M059J (cell line): ENCODE measurements at places on chromosomes 13 and 19. TPM values are rescaled to one million over a fixed set of nuclear protein-coding genes. Genes with fewer than 3 reads are reported as not detected.
A peak's percentile ranks its signal among the peaks of the same experiment; 100 is the strongest.

GRCh38 chr19:13002166-13002898 is 7.1 kb downstream of the NFIX start:
- no peak for DNase-seq

- no peak for DNase-seq
These were observed 15.5 kb downstream of the CEACAM1 start for GRCh38 chr19:42512743-42513304.

DNA sequence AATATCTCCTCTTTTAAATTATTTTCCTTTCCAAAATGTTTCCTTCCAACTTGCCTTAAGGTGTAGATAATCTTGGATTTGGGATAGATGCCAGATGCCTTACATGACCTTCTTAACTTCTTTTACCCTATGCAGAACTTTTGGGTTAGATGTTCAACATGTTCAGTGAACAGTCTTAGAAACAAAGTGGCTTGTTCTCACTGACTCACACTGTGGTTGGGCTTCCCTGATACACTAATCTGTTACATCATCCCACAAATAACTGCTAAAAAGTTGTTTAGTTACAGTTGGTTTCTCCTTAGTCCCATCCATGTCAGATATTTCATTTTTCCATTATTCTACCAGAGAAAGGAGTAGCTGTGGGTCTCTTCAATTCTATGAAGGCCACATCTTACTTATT is 2638.2 kb downstream of the PCDH9 start:
- DNase-seq, result peak; percentile 3

ZNF99 gene
- total RNA-seq, result not detected in 2 replicates

GRCh38 chr13:30869491-30869890 is 36.6 kb upstream of the MEDAG start:
- DNase-seq, result peak; percentile 53

GRCh38 chr13:77800219-77800618 is 102.7 kb downstream of the SLAIN1 start:
- no peak for DNase-seq

DNA sequence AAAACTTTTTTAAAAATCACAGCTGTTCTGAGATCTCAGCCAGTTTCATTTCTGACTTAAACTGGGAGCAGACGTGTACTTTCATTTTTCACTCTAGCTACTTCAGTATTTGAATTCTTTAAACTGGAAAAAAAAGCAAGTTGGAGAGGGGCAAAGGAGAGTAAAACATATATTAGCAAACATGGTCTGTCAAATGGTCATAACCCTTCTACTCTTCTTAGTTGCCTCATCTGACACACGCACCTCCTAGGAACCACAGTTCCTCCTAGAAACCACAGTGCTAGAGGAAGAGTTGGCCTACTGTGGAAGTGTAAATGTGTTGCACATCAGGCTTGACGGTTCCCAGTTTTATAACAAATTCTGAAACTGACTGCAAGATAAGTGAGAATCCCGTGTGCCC is 47.2 kb downstream of the TM9SF2 start:
- no peak for DNase-seq

DNA sequence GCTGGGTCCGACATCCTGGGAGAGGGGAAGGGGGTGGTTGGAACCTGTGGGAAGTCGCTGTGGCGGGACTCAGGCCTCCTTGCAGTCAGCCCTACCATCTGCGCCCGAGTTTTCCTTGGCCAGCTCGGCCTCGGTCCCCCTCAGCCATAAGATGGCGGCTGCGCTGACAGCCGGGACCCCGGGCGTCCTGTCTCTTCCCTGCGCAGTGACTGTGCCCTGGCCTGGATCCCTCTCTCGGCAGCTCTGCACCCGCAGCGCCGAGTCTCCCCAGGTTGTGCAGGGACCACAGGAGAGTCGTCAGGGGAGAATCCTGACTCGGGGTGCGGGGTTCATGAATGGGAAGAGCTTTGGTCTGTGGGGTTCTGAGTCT is 345 bp downstream of the ZNF257 start:
- no peak for DNase-seq

DNA sequence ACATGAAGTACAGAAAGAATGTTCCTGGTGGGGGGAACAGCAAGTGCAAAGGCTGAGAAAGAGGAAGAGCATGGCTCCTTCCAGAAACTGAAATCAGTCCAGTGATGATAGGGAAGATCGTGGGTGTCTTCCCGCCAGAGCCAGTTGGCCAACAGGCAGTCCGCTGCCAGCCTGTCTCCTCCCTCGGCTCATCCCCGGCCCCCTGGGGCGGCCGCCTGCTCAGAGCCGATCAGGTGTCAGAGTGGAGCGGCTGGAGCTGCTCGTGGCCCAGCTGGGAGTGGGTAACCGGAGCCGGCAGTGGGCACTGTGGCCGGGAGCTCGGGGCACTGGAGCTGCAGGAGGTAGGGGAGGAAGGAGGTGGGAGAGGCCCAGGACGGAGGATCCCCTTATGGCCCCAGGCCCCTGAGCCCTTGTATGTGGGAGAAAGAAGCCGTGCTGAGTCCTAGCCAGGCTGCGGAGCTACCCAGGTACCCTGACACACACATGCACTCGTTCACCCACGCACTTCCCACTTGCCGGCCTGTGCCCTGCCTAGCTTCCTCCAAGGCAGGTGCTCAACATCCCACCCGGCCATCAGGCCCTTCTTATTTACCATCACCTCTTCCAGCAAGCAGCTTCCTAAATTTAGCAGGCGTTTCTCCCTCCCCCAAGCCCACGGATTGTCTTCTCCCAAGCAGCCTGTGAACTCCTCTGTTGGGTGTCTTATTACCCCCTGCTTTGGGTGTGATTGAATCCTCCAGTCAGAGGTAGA is 1.7 kb downstream of the ANKRD24 start:
- peak; percentile 17 for DNase-seq

DNA sequence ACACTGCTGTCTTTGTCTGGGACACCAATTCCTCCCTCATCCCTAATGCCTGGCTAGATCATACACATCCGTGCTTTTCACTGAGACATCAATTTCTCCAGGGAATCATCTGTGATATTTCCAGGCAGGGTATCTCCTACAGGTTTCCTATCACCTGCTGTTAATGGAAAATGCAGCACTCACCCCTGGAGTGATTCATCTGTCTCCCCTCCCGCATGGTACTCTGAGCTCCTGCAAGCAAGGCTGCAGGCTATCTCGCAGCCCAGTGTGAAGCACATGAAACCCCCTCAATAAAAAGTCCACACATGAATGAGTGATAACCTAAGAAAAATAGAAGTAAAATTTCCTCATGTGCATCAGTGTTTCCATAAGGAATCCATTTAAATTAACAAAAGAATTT is 38.5 kb downstream of the SERTM1 start:
- DNase-seq, result no peak

DNA sequence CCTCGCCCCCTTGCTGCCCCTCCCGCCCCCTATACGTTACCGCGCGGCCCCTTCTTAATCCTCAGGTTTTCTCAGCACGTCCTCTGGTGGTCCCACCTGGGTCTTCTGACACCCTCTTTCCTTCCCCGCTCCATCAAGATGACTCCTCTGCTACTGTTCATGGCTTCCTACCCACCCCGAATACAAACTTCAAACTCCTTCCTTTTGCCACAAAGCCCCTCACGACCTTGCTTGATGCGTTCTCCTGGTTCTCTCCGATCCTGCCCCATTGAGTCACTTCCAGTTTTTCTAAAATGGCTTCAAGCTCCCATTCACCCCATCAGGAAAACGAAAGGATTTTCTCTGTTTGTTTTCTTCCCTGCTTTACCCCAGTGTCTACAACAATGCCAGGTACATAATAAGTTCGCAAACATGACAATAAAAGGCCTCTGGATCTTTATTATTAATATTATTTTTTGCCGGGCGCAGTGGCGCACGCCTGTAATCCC is 734 bp upstream of the SERTAD3 start:
- no peak for DNase-seq

DNA sequence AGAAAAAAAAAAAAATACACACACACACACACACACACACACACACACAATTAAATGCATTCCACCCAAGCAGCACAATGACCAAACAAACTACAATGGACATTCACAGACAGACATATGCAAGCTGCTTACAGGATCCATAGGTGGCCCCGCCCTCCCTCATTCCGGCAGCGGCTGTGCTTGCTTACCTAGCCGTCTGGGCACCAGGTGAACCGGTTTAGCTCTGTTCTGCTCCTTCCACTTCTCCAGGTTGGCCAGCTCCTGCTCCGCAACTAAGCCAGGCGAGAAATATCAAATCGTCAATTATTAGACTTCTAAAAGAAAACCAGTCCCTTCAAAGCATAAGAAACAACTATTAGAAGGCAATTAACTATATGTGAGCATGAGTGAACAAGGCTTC is 23.1 kb downstream of the EPSTI1 start:
- DNase-seq, result no peak

GRCh38 chr13:32734511-32734910 is 148.3 kb downstream of the PDS5B start:
- peak; percentile 58 for DNase-seq

MYH14 gene
- not detected in 2 replicates for total RNA-seq

DNA sequence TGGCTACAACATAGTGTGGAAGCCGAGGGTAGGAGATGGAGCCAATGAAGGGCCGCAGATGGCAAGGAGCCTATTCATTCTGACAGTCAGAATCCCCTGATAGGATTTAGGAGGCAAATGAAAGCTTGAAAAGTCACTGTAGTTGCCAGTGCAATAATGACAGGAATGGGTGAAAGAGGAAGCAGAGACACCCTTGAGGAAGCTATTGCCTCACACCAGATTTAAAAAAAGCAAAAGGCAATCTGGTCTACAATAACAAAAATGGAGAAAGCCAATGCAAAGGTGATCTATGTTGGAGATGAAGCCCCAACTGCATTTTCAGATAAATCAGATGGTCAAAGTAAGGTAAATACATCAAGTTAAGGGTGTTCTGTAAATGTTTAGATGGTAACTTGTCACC is 158.5 kb downstream of the TUBA3C start:
- no peak for DNase-seq

ZNF493 gene
- total RNA-seq, result 1.5 and 6.8 TPM in 2 replicates

- DNase-seq, result peak; percentile 53
These were observed 568 bp downstream of the POLR2I start for GRCh38 chr19:36113894-36114720.
